ENCODE measurements at places on chromosomes 3 and 15.

- no peak for DNase-seq
These were observed 301.4 kb downstream of the PTPRG start for GRCh38 chr3:61862614-61863289.

GRCh38 chr15:99437315-99438223, 128.2 kb upstream of the MEF2A start:
- DNase-seq, result no peak

DNA sequence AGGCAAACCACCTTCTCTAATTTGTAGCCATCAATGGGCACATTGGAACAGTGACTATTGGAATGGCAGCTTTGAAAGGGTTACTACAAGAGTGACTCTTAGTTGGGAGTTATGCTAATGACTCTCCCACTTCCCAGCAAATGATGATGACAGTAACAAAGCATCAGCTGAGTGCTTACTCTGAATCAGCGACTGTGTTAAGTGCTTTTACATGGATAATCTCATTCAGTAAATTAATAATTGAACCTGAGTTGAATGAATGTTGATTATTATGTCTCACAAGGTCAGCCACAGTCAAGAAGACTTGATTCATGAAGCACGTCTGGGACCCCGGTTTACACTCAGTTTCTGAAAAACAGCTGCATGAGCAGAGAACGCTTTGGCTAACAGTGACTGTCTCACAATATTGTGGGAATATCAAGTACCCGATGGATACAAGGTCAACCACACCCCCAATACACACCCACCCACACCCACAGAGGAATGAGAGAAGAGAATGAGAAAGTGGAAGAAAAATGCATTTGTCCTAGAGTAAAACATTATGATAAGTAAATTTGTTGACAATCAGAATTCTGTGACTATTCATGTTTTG, 242.0 kb upstream of the FEZF2 start:
- DNase-seq, result peak; percentile 28

DNA sequence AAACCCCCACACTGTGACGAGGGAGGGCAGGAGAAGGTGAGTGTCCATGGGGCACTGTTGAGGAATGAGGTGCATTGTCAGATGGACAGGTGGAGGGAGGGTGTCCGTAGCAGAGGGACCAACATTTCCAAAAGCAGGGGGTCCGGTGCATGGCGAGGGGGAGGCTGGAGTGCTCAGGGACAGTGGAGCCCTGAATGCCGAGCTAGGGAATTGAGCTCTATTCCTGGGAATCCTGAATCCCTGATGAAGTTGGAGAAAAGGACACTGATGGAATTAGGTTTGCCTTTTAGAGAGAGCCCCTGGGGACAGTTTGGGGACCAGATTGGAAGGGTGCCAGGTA, 7.9 kb upstream of the ANPEP start:
- no peak for DNase-seq

GRCh38 chr3:22960105-22960984, 242.8 kb upstream of the UBE2E2 start:
- DNase-seq, result peak; percentile 36

DNA sequence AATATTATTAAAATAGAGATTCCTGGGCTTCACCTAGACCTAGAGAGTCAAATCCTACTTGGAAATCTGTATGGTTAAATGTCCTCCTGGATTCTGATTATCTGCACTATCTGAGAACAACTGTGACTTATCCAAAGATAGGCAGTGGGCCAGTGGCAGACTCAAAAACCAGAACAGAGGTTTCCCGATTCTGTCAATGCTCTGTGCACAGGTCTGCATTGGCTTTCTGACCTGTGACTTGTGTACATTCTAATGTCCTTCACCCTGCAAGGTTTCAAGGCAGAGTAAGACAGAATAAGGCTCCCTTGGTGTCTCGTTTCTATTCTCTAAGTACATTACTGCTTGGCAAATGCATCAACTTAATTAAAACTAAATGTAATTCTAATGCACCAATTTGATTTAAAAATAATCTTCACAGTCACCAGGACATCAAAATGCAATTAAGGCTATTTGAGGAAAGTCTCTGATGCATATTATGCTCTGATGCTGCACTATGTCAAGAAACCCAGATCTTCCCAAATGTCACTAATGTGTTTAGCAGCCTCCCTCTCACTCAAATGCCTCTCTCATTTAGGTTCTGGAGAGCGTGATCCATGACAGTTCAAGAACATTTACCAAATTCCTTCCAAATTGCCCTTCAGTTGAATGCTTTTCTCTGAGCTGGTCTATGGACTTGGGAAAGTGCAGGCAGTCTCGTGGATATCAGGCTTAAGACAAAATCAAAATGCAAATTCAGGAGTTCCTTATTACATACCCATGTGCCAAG, 140.1 kb downstream of the STAC start:
- no peak for DNase-seq

DNA sequence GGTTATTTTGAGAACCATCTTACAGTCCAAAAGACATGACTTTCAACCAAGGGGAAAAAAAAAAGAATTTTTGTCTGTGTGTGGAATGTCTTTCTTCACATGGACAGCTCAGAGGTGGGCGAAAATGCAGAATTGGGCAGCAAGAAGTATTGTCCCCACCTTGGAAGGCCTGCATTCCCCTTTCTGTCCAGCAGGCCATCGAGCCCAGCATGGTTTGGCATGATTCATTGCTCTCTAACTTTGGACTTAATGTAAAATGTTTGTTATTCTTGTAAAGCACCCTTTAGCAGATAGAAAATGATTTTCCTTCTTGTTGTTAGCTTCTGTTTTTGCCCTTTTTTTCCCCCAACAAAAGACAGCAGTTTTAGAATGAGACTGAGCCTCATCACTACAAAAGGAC, 12.4 kb downstream of the MYO1E start:
- no peak for DNase-seq

GRCh38 chr3:127289706-127290575, 2.1 kb upstream of the PRR20G start:
- DNase-seq, result peak; percentile 9

- no peak for DNase-seq
These were observed 33.4 kb downstream of the LINGO1 start for GRCh38 chr15:77599357-77599756.

DNA sequence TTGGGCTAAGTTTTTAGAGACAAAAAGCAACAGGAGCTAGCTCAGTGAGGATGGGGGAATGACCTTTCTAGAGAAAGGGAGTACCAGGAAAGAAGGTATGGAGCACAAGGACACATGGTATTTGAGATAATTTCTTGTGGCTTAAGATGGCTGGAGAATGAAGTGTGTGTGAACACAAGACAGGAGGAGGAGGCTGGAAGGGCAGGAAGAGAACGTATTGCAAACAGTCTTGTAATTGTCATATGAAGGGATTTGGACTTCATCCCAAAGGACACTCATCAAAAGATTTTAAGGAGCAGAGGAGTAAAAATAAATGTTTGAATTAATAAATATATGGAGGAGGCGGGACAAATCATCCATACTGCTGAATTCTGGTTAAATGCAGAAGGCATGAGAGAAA, 268.6 kb upstream of the NR2E3 start:
- DNase-seq, result no peak

DNA sequence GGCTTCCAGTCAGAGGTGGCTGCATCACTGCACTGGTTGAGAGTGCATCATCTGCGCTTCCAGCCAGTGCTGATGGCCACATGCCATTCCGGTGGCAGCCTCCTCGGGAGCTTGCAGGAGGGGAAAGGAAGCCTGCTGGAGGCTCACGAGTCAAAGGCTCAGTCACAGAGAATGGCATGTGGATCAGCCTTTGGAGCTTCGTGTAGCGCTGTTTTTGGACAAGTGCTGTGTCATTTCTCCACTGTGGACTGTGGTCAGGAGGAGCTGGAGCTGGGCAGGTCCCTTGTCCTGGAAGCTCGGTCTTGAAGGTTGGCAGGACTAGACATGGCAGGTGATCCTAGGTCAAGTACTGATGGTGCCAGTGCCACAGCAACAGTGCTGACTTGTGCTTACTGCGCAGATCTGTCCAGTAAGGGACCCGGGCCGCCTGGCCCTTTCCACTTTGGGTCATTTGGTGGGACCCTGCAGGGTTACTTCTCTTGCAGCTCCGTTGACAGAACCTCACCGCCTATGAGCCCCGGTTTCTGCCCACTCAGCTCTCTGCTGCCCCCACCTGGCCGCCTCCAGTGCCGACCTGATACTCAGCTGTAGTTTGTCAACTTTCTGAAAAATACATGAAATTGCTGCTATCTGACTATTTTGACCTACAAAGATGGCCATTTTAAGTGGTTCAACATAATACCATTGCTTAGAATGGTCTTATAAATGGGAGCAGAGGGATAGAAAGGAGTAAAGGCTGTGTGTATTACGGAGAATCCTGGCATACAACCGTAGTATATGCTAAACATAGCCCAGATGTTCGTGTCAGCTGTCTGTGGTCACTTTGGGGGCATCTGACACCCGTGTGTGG, 27.6 kb upstream of the TRPM1 start:
- DNase-seq, result peak; percentile 64

DNA sequence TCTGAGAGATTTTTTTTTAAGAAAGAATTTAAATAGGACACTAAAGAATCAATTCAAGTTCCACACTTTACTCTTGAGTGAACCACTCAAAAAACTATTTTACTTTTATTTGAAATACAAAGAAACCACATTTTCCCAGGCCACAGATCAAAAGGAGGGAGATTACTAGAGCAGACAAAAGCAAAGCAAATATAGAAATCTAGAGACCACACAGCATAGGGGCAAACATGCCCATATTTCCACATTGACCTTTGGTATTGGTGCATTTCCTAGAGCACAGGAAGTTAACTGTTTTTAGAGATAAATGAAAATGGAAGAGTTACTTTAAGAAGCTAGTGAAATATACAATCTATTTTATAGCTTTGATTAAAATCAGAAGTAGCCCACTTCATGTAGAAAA, 27.5 kb upstream of the ZCWPW2 start:
- no peak for DNase-seq

- no peak for DNase-seq
These were observed 574 bp downstream of the CASR start for GRCh38 chr3:122183893-122184590.

DNA sequence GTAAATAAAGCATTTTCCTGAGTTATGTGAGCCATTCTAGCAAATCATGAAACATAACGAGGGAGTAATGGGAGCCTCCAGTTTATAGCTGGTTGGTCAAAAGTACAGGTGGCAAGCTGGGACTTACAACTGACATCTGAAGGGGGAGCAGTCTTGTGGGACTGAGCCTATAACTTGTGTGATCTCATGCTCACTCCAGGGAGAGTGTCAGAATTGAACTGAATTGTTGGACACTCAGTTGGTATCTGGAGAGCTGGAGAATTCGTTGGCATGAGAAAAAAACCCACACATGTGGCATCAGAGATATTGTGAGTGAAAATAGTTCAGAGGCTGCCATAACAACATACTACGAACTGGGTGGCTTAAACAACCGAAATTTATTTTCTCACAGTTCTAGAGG, 22.8 kb upstream of the DENND6A start:
- DNase-seq, result no peak

GRCh38 chr15:100598655-100599054, 3.3 kb downstream of the LINS1 start:
- DNase-seq, result no peak

DNA sequence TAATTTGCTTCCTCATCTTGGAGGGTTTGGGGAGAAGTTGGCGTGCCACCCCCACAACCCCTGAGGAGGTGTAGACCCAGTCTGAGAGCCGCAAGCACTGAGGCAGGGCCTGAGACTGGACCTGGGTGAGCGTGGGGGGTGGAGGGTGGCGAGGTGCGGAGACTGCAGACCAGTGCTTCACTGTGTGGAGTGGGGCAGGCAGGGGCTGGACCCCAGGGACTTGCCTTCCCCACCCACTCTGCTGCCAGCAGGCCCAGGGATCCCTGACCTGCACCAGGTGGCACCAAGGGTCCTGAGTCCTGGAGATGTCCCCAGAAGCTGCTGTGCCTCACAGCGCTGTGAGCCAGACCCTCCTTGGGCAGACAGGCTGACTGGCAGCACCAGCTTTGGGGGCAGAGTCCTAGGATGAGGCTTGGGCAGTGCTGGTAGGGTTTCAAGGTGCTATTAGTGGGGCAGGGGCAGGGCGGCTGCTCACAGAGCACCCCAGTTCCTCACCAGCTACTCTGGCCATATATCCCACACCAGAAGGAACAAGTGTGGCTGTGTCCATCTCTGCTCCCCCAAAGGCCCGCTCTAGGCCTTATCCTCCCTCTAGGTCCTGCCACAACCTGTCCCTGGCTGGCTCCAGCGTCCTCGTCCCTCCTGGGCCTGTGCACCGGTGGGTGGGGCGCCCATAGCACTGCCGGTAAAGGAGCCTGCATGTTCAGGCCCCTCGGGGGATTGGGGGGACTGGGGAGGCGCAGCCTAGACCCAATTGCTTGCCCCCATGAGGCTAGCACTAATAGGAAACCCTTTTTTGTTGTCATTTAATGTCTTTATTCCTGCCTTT, 11.8 kb downstream of the ZBTB47 start:
- no peak for DNase-seq

DNA sequence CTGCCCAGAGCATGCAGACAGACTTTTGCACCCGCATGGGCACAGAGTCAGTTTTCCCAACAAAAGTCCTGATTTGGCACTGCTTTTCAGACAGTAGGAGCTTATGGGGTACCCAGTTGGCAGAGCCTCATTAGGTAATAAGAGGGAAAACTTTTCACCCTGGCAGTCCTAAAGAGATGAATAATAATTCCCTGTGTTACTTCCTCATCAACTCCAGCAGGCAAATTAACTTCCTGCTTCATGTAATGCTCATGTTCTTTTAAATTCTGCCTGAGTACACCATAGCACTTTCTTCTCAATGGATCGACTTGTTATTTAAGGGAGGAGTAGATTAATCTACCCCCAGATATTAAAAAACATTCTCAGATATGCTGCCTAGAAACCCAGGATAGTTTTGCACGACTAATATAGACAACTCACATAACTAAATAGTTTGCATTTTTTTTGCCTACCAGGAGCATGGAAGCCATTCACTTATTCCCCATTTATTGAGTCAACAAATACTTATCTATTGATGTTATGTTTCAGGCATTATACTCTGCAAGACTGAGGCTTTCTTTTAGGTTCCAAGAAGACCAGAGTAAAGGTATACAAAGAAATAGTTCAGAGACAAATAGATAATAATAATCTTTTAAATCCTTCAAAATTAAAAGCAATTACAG, 214.5 kb downstream of the KCNMB2 start:
- DNase-seq, result no peak

GRCh38 chr15:65323071-65323511, 18.6 kb downstream of the RNU5B-1 start:
- DNase-seq, result peak; percentile 63

GRCh38 chr15:82313446-82313845, 35.8 kb downstream of the GOLGA6L10 start:
- DNase-seq, result no peak

- DNase-seq, result no peak
These were observed 89.2 kb upstream of the SLC6A11 start for GRCh38 chr3:10726787-10727186.

GRCh38 chr3:168585544-168585943, 489.8 kb upstream of the GOLIM4 start:
- DNase-seq, result no peak

- DNase-seq, result no peak
These were observed 759 bp upstream of the TTBK2 start for GRCh38 chr15:42921342-42921731.

DNA sequence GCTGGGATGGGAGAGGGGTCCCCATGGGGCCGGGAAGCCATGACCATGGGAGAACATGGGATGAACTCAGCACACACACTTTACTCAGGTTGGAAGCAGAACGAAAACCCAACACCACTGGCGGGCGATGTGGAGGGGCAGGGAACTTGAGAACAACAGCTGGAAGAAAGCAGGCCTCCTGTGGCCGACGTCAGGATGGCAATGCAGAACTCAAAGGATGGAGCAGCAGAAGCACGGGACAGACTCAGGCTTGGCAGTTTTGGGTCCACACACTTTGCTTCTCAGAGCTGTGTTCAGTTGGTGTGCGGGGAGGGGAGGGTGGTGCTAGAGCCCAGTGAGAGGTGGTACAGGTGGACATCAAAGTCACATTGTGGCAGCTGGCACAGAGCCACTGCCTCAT, 80.7 kb downstream of the SEC22A start:
- no peak for DNase-seq
